ENCODE measurements at places on chromosomes 2 and 18. TPM values are rescaled to one million over a fixed set of nuclear protein-coding genes. Genes with fewer than 3 reads are reported as not detected.
A peak's percentile ranks its signal among the peaks of the same experiment; 100 is the strongest.

The SMIM21 gene
- not detected for total RNA-seq

The ZNF804A gene
- not detected for total RNA-seq

The FAHD2A gene
- total RNA-seq, result 35.9 TPM

- H3K4me3 ChIP-seq, result no peak overlapping the region
- DNase-seq, result no peak
- no peaks in the 10 kb centered on the region for H3K36me3 ChIP-seq
- H3K4me1 ChIP-seq, result no peaks in the 10 kb centered on the region
These were observed 2041.2 kb upstream of the PIK3C3 start for GRCh38 chr18:39913672-39914366.

DNA sequence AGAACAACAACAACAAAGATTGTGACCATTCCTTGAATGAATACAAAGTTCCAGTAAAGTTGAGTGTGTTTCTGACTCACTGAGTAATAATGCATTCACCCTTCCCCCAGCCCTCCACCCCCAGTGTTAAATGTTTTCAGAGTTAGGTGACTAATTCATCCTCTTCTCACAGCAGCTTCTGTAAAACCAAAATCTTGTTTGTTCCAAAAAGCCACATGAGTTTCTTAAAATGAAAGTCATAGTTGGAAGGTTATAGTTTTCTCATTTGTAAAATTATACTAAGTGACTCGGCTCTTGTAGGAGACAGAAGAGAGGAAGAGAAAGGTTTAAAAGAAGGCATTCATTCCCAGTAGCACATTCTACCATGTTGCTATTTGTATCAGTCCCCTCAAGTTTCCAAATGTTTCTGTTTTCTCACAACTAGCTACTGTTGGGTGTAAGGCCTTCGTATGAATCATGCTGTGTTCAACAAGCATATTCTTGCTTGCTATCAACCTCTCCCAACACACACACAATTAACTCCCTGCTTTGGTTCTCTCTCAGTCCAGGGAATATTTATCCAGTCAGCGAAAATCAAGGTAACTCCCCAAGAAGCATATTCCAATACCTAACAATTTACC, 75.3 kb downstream of the MBD2 start:
- H3K27ac ChIP-seq, result peak overlapping the region; percentile 54
- DNase-seq, result peak; percentile 12
- H3K27me3 ChIP-seq, result no peaks in the 10 kb centered on the region
- H3K36me3 ChIP-seq, result peaks cover 37% of the 10 kb centered on the region

DNA sequence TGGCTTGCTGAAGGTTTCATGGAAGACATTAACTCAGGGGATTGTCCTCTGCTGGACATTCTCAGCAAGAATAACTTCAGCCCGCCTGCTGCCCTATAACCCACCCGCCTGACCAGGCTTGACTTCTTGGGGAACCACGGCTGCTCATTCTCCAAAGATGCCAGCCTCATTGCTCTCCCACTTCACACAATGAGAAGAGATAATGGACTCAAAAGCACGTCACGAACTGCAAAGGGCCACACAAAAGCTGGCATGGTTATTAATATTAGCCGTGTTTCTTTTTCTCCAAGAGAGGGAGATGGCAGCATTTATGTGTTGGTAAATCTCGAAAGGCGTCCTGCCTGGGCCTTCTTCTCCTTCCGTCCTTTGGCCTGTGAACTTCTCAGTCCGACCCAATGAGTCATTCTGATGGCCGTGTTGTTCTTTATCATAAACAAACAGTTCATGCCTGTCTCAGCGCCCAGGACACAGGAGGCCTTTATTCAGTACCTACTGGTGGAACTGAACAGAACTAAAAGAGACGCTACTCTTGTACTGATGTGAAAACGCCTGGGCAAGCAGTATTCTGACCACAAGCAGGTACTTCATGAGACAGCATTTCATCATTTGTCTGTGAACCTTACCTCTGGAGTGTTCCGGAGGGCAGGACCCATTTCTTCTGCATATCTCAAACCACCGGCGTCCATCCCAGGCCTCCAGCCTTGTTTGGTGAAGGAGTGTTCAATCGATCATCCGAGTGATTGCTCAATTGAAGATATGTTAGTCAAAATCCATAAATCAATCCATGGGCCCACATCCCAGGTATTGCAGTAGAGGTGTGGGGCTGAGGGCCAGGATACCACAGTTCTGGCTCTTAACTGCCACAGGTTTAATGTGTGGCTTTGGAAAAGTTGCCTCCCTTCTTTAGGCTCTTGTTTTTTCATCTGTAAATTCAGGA, 25.1 kb upstream of the KLHL29 start:
- no peaks in the 10 kb centered on the region for H3K4me1 ChIP-seq
- peaks cover 20% of the 10 kb centered on the region for H3K27me3 ChIP-seq
- H3K36me3 ChIP-seq, result no peaks in the 10 kb centered on the region
- no peak overlapping the region for H3K27ac ChIP-seq
- no peak overlapping the region for H3K4me3 ChIP-seq

DNA sequence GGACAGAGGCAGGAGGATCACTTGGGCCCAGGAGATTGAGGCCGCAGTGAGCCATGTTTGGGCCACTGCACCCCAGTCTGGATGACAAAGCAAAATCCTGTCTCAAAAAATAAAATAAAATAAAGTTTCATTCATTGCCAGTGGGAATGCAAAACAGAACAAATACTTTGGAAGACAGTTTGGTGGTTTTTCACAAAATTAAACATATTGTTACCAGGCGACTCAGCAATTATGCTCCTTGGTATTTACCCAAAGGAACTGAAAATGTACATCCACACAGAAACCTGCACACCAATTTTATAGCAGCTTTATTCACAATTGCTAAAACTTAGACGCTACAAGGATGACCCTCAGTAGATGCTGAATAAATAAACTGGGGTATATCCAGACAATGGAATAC, 35.8 kb downstream of the FOSL2 start:
- H3K4me3 ChIP-seq, result no peak overlapping the region
- H3K4me1 ChIP-seq, result peaks cover 50% of the 10 kb centered on the region
- H3K27ac ChIP-seq, result no peak overlapping the region
- peaks cover 2% of the 10 kb centered on the region for H3K36me3 ChIP-seq
- no peak for DNase-seq

DNA sequence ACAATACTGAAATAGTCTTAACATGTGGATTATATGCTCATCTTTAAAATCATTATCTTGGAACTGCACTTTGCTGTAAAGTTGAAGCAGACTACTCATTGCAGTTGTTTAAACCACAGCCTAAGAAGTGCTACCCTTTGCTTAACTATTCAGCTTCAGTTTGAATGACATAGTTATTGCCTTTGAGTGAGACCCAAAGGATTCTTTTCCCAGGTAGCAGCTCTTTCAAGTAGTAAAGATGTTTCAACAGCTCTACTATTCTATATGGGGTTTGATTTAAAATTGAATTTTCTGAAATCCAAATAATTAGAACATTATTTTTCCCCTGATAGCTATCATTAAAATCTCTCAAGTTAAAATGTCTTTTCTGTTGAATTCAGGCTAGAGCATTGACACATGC, 1.1 kb downstream of the SCG2 start:
- no peak for DNase-seq
- H3K27ac ChIP-seq, result no peak overlapping the region
- H3K4me3 ChIP-seq, result no peak overlapping the region
- H3K27me3 ChIP-seq, result peaks cover 11% of the 10 kb centered on the region

DNA sequence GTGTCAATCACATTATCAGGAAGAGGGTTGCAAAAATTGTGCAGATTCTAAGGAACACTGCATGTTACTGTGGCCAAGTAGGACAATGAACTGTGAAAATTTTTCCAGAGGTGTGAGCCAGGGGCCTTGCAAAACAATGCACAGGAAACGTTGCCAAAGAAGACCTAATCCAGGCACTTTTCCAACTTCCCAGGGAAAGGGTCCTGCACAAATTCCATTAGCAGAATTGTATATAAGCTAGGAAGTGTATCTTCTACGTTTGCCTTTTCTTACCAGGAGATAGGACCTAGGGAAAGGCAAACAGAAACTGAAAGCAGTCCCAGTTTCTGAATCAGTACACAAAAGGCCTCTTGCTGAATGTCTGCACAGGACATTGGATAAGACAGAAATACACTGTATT, 1888.3 kb upstream of the CELF4 start:
- no peak overlapping the region for H3K27ac ChIP-seq
- DNase-seq, result no peak
- no peaks in the 10 kb centered on the region for H3K36me3 ChIP-seq
- peaks cover 9% of the 10 kb centered on the region for H3K4me1 ChIP-seq
- H3K4me3 ChIP-seq, result no peak overlapping the region

DNA sequence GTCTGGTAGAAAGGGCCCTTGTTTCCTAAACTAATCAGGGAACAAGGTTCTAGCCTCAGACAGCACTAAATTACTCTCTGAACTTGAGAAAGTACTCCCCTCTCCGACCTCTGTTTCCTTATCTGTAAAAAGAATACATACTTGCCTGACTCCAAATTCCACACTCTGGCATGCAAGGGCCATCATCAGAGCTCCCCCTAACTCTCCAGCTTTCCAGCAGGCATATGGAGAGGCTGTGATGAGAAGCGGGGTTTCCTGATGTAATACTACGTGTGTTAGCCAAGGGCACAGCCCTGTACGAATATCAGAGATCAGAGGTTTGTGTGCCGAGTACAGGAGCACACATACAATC, 1.8 kb upstream of the EVA1A start:
- peaks cover 29% of the 10 kb centered on the region for H3K4me1 ChIP-seq
- peaks cover 56% of the 10 kb centered on the region for H3K27me3 ChIP-seq
- no peak for DNase-seq

DNA sequence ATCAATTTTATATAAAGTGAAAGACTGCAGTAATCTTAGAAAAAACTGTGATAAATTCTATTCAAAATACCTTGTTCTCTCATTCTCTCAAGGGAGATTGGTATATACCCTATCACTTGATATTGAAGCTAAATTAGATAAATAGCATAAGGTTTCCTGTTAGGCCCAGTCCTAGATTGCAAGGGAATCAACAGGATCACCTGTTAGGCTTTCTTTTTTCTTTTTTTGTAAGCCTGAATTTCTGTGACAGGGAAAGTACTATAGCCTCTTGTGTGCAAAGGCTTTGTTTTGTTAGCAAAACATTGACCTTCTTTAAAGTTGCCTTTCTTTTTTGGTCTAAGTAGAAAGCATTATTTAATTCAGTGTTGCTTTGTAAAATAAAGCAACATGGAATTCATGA, 100.0 kb downstream of the HAUS1 start:
- H3K36me3 ChIP-seq, result peaks cover 27% of the 10 kb centered on the region
- H3K27me3 ChIP-seq, result no peaks in the 10 kb centered on the region
- DNase-seq, result no peak
- no peak overlapping the region for H3K27ac ChIP-seq
- H3K4me1 ChIP-seq, result peaks cover 77% of the 10 kb centered on the region

Data from activated CD4-positive, alpha-beta T cell treated with anti-CD3 and anti-CD28 coated beads, Interleukin-2, amount 10 ng/mL, durations not matched to agents 7 days and 5 days (primary cell).